GM10248 (cell line): ENCODE measurements at places on chromosomes 12 and 14.
A peak's percentile ranks its signal among the peaks of the same experiment; 100 is the strongest.

GRCh38 chr14:33655421-33655820 is 295.5 kb downstream of the EGLN3 start:
- DNase-seq, result no peak

GRCh38 chr14:91163316-91163715 is 49.4 kb downstream of the DGLUCY start:
- DNase-seq, result no peak

DNA sequence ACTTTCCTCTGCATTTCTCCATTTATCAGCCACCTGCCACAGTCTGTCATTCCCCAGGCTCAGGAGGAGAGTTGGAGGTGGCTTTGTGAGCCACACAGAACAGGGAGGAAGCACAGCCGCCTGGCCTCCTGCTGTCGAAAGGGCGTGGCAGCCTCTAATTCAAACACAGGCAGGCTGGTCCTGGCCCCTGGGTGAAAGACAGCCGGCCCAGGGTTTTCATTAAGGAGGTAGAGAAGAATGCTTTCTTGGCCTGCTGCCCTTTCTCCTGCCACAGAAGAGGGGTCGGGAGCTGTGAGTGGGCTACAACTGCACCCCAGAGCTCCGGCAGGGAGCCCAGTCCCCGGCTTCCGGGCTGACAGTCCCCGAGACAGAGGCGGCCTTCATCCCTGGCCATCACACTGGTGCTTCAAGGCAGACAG is 108.6 kb upstream of the FZD10 start:
- no peak for DNase-seq

- DNase-seq, result peak; percentile 65
These were observed 16.1 kb downstream of the UBC start for GRCh38 chr12:124898200-124898922.

DNA sequence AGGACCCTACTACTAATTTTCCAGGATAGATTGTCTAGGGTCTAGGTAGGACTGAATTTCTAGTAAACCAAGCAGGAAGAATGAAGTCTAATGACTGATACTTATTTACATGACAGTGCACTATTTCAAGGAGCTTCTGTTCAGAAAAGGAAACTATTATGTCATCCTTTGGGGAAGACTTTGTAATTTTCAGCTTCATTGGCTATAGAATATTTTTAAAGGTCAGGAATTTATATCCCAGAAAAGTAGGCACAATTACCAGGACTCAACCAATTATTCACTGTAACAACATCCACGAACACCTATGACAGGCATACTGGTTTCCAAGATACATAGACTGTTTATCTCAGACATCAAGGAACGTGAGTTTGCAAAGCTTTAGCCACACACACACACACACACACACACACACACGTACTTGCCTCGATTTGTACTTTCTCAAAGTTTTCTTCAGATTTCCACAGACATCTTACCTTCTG is 23.2 kb downstream of the OR6S1 start:
- DNase-seq, result no peak

- no peak for DNase-seq
These were observed 16.4 kb downstream of the NID2 start for GRCh38 chr14:52052288-52052943.

DNA sequence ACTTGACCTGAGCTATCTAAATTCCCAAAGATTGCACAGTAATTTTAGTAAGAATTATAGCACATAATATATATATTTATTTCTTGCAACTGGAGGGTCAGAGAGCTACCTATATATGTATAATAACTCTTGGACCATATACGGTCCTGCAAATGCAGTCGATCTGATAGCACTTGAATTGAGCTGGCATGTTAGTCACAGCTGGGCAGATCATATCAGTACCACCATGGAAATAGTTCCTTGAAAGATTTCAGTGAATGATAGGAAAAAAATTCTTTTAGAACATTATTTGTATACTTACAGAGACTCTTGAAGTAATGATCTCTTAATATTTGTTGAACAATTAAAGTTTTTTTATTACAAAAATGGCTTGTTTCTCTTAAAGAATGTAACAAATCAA is 94.5 kb upstream of the MON2 start:
- DNase-seq, result no peak

DNA sequence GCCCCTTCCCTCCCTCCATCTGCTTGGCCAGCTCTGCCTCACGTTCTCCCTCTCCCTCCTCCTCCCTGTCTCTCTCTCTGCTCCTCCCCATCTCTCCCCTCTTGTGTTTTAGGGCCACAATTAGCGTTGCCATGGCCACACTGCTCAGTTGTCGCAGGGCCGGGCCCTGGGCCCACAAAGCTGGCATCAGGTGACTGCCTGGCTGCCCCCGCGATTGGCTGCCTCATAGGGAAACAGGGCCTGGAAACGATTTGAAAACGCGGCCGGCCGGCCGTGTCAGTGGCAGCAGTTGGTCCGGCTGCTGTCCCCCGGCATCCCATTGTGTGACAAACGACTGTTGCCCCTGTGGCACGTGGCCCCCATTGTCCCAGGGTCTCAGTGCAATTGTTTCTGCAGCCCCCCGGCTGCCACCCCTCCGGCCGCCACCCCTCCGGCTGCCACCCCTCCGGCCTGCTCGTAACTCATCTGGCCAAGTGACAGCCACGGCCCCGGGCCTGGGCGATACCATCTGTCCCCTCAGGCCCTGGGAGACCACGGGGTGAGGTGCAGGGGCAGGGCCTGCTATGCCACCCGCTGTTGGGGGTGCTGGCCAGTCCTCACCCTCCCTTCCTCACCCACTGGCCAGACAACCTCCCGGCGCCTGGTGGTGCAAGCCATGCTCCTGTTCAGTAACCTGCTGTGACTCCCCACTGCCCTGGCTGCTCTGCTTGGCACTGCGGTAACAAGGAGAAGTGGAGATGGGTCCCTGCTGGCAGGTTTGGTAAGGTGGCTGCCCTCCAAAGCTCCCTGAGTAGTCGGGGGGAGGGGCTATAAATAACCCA is 17.4 kb downstream of the FOXN4 start:
- no peak for DNase-seq

- DNase-seq, result no peak
These were observed 83.6 kb downstream of the PPFIBP1 start for GRCh38 chr12:27607591-27607990.

GRCh38 chr14:92702441-92702918 is 45.9 kb downstream of the LGMN start:
- no peak for DNase-seq

GRCh38 chr14:35927727-35928126 is 101.6 kb downstream of the BRMS1L start:
- DNase-seq, result no peak
